ENCODE measurements at places on chromosomes 3 and 15.

DNA sequence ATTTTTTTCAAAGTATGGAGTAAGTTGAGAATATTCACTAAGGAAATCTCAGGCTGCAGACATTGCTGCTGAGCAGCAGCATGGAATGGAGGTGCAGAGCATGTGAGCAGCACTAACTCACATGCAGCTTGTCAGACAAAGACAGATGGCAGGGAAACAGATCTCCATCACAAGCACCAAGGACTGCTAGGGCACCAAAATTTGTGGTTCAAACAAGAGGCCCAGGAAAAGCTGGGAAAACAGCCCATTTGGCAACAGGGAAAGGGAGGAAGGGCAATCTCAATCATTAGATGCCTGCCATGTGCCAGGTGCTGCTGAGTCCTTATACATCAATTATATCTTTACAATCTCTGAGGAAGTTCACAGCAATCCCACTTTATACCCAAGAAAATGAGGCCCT lies 47.2 kb upstream of the EIF1B start:
- DNase-seq = no peak

GRCh38 chr15:83164771-83165404 lies 42.7 kb downstream of the HDGFL3 start:
- DNase-seq = no peak

GRCh38 chr3:173128633-173129032 lies 12.4 kb downstream of the SPATA16 start:
- no peak for DNase-seq

DNA sequence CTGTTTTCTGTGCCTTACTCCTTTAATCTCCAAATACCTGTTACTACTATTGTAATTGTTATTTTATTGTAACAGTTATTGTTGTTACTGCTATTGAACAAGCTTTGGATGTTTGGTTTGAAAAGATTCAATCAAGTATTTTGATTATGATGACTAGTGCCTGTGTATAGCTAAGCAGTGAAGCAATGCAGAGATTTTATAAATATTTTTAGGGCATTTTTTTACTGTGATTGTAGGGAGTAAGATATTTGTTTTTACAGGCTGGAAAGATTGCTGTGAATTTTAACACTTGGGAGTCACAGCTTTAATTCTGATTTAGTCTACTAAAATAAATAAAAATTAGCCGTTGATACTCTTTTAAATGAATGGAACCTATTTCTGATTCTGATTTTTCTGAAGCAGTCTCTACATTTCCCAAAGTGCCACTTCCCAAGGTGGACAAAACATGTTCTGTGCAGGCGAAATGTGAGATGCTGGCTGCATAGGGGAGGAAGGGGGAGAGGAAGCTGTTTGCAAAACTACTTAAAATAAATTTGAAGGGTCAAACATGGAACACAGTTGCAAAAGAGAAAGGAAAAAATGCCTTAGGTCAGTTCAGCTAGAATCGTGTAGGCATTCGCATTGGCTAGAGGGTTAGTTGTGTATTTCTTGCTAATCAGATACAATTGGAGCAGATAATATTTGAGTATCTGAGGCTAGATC lies 25.7 kb downstream of the EEFSEC start:
- no peak for DNase-seq

DNA sequence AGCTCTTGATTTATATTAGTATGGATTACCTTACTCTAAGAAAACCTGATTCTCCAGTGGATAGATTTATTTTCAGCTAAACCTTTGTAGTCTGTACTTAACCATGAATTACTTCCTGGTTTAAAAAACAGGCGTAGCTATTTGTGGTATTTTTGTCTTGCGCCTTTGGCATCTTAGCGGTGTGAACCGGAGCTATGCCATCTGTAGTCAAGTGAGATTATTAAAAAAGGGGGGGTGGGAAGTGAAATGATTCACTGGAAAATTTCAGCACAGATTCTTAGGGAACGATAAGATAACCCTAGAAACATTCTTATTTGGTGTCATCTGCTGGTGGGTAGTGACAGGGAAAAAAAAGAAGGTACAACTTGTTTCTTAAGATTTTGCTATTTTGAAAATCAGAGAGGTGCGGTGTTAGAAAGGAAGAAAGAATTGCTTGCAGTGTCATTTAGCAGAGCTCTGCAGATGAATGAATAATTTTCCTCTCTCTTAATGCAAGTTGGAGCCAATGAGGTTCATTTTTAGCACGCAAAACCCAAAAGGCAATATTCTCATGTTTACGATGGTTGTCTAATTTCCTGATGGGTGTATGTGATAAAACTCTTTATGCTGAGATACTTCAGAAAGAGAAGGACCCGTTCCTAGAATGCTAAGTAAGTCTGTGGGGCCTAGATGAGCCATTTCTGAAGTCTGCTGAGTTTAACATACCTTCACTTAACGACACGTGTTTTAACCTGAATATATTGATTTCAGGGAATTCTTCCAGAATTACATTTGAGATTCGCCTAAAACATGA lies 44.0 kb downstream of the PSMD6 start:
- no peak for DNase-seq

- no peak for DNase-seq
These were observed 70.9 kb downstream of the IGF1R start for GRCh38 chr15:98719137-98719740.

DNA sequence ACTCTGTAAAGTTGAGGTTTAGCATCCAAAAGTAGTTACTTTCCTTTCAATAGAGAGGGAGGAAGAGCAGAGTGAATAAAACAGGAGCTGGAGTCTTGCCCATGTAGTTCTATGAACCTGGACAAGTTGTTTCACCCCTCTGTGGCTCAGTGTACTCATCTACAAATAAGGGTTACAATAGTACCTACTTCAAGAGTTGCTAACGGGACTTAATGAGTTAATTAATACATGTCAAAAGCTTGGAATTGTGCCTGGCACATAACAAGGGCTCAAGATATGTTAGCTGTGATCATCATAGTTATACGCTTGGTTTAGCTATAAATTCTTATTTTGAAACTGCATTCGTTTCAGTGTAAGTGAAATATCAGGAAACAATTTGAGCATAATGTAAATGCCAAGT lies 388.5 kb upstream of the THBS1 start:
- DNase-seq = no peak

Measured in activated effector memory CD4-positive, alpha-beta T cell treated with Interleukin-2 at 50 U/mL for 16 hours (primary cell).